ENCODE measurements at places on chromosomes 3 and 15. TPM values are rescaled to one million over a fixed set of nuclear protein-coding genes. Genes with fewer than 3 reads are reported as not detected.

DNA sequence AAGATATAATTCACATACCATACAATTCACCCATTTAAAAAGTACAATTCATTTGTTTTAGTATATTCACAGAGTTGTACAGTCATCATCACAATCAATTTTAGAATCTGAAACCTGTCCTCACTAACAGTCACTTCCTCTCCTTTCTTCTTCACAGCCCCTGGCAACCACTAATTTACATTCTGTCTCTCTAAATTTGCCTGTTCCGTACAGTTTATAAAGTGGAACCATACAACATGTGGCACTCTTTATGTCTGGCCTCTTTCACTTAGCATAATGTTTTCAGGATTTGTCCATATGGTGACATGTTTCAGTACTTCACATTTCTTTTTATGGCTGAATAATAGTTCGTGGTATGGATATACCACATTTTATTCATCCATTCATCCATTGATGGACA is 22.7 kb downstream of the ERICH6 start:
- DNase-seq, result no peak
- H3K27ac ChIP-seq, result no peak overlapping the region
- no peak overlapping the region for H3K4me3 ChIP-seq
- H3K4me1 ChIP-seq, result no peaks in the 10 kb centered on the region
- no peaks in the 10 kb centered on the region for H3K27me3 ChIP-seq

Gene MEX3B
- total RNA-seq, result 3.0 TPM

GRCh38 chr3:32947789-32948238 is 3.6 kb upstream of the CCR4 start:
- no peaks in the 10 kb centered on the region for H3K36me3 ChIP-seq
- no peak overlapping the region for H3K4me3 ChIP-seq
- H3K27ac ChIP-seq, result no peak overlapping the region
- no peaks in the 10 kb centered on the region for H3K4me1 ChIP-seq
- no peaks in the 10 kb centered on the region for H3K27me3 ChIP-seq

DNA sequence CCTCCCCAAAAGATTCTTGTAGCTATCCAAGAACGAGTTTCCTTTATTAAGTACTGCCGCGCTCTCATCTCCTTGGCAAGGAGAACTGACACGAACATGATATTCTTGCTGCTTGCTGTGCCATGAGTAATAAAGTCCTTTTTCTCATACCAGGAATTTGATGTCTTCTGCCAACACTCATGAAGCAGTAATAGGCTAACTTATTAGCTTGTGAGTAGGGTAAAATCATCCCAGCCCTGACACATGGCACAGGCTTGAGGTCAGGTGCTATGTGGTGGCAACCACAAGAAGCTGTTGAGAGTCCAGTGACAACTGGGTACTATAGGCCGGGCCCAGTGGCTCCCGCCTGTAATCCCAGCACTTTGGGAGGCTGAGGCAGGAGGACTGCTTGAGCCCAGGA is 22.7 kb upstream of the UBXN7 start:
- no peak for DNase-seq
- no peaks in the 10 kb centered on the region for H3K27me3 ChIP-seq
- no peak overlapping the region for H3K4me3 ChIP-seq
- no peaks in the 10 kb centered on the region for H3K4me1 ChIP-seq
- no peak overlapping the region for H3K27ac ChIP-seq
- H3K36me3 ChIP-seq, result no peaks in the 10 kb centered on the region

- H3K27ac ChIP-seq, result no peak overlapping the region
- H3K4me3 ChIP-seq, result no peak overlapping the region
- no peaks in the 10 kb centered on the region for H3K4me1 ChIP-seq
- DNase-seq, result no peak
These were observed 10.7 kb downstream of the B2M start for GRCh38 chr15:44722011-44722410.

DNA sequence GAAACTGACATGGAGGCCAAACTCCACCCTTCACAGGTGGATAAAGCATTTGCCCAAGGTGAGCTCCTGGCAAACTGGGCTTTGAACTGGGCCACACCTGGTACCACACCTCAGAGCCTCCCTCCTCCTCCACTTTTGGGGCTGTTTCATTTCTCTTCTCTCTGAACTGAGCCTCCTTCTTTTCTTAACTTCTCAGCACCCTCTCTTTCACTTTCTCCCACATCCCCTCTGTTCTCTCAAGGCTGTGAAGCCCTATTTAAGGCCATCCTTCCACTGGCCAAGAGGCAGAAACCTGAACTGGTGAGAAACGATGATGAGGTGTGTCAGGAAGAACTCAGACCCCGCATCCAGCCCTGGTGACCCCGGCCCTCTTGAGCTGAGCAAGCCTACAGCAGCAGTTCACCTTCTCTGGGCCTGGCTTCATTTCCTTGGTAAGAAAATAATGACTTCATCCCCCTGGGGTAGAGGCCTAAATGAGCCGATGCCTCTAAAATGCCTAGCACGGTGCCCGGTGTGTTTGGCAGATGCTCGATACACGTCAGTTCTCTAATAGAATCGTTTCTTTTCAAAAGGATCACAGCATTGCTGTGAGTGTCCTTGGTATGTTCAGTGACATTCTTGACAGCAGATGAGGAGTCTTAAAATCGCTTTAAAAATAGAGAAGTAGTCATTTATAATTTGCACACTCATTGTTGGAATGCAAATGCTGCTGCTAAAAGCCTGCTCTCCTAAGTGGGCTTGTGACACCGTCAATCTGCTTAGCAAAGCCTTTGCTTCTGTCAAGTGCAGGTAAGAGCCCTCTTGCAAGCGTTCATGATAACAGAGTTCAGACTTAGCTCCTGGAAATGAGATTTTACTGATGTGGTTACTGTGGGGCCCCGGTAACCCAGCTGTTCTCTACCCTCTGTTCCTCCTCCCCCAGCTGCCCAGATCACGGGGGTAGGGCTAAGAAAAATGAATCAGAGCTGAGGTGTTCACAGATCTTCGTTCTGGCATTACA is 97.7 kb upstream of the ATP2B2 start:
- no peak overlapping the region for H3K27ac ChIP-seq
- H3K27me3 ChIP-seq, result peaks cover 4% of the 10 kb centered on the region
- H3K4me1 ChIP-seq, result no peaks in the 10 kb centered on the region
- H3K4me3 ChIP-seq, result no peak overlapping the region
